ENCODE measurements at places on chromosomes 1 and 21. TPM values are rescaled to one million over a fixed set of nuclear protein-coding genes. Genes with fewer than 3 reads are reported as not detected.

DNA sequence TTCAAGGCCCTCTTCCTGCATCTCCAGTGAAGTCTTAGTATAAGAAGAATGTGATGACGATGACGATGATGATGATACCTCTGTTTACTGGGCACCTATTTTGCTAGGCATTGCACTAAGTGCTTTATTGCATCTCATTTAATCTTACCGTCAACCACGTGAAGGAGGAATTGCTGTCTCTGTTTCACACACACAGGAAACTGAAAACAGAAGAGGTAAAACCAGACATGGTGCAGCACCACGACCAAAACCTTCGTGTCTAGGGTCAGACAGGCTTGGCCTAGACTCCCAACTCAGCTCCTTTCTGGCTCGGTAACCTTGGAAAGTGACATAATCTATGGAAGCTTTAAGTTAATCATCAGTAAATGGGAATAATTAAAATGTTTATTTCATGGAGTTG, 20.7 kb upstream of the KCNA2 start:
- no peak for DNase-seq

Gene LCE1E
- total RNA-seq: not detected

Gene ARTN
- not detected for total RNA-seq

Gene RIMS3
- total RNA-seq: 8.3 TPM

Gene FCRL1
- not detected for total RNA-seq

GRCh38 chr1:86445919-86446318, 21.9 kb downstream of the CLCA2 start:
- no peak for DNase-seq

DNA sequence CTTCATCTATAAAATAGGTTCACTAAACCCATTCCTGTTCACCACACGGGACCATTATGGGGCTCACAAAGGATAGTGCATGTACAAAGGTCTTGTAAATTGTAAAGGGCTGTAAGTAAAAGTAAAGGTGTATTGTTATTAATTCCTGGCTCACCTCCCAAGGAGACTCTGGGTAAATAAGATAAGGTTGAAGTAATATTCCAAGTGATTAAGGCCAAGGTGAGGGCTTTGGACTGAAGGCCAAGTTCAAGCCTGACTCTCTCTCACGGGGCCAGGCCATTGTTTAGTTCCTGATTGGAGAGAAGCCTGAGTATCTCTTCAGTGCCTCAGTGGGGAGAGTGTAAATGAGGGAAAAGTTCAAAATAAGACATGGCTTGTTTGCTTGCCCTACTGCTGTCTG, 19.5 kb upstream of the ZFYVE9 start:
- no peak for DNase-seq

Gene LSM10
- 34.3 TPM for total RNA-seq

Gene NLRP3
- 1.3 TPM for total RNA-seq

- DNase-seq: no peak
Observed at GRCh38 chr1:206814716-206815341, 42.5 kb upstream of the IL10 start.

DNA sequence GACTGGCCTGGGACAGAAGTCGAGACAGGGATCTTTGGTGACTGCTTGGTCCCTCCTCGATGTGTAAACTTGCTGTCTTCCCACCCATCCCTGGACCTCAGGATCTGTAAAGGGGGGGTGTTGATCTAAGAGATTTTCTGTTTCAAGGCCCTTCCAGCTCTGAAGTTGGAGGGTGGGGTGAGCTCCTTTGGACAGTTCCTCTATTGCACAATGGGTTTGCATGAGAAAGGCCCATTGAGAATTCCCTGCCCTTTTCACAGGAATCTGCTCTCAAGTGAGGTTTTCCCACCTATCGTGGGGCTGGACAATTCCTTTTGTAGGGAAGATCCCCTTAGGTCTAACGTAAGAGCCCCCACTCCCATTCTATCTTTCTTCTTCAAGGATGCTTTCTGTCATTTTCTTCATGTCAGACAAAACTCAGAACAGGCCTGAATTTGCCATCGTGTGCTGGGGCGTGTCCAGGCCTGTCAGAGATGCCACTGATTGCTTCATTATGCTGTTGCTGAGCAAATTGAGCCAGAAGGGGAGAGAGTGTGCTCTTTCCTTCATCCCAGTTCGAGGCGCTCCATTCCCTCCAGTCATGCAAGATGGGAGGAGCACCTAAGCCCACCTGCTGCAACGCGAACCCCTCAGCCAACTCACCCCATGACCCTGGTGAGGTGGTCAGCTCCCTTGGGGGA, 149.9 kb upstream of the IGSF21 start:
- DNase-seq: no peak

DNA sequence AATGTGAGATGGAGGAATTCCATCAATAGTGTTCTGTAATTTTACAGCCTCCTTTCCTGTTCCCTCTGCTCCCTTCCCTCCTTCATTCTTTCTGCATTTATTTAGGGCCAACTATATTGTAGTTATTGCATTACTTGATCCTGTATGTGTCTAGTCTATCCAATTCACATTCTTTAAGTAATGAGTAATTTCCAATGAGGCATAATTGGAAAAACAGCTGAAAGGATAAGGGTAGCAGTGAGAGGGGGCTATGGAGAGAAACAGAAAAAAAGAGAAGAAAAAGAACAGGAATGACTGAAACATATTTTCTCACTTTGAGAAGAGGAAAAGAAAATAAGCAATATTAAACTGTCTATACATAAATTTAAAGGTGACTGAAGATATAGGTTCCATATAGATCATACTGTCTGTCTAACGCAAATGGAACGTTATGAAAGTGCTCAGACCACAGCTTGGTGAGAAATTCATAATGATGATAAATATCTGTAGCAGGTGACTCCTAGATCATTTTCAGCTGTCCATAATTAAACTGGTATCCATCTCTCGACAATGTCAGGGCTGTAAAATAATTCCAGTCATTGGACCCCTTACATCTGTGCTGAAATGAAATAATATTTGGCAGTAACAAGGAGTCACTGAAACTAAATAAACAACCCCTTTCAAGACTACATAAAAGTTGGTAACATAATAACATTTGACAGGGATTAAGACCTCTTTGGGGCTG, 61.8 kb downstream of the SPAG17 start:
- no peak for DNase-seq

Gene EPRS1
- total RNA-seq: 192 TPM

Gene RIIAD1
- not detected for total RNA-seq

Gene WDR64
- not detected for total RNA-seq

Gene STIL
- 69.9 TPM for total RNA-seq

Gene PTCH2
- total RNA-seq: 1.5 TPM
